ENCODE measurements at places on chromosomes 16 and 17.

DNA sequence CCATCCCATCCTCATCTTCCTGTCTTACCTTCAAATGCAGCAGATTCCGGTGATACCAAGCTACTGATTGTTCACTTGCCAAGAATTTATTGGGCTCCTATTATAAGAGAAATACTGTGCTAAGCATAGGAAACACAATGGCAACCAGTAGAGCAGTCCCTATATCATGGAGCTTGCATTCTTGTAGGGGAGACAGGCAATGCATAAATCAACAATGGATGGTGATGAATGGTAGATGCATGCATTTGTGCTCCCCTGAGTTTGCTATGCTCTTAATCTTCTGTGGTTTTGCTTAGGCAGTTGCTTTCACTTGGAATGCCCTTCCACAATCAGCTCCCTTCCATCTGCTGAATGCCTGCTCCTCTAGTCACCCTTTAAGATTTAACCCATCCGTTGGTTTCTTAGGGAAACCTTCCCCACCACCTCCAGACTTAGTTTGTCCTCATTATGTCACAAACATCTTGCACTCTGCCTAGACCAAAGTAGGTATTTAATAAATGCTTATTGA is 200.2 kb upstream of the TOX3 start:
- no peak for DNase-seq

DNA sequence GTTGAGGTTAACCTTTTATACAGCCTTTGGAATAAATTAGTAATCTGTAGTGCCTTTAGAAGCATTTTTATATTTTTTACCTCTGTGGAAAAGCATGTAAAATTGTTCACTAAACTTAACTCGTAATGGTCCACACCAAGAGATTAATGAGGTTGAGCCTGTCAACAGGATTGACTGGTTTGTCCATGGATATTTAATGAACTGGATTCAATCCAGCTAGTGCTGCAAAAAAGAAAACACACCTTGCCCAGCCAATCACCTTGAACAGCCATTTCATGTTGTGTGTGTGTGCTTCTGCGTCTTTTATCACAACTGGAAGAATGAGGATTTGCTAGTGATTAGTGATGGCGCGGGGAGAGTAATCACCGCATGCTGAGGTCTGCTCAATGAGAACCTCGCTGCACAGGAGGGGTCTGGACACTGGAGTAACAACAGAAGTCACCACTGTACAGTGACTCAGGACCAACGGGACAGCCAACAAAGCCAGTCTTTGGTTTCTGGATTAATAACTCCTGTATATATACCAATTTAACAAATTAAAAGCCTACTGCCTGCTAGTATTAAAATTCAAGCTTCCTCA is 33.7 kb downstream of the LITAFD start:
- DNase-seq: no peak

DNA sequence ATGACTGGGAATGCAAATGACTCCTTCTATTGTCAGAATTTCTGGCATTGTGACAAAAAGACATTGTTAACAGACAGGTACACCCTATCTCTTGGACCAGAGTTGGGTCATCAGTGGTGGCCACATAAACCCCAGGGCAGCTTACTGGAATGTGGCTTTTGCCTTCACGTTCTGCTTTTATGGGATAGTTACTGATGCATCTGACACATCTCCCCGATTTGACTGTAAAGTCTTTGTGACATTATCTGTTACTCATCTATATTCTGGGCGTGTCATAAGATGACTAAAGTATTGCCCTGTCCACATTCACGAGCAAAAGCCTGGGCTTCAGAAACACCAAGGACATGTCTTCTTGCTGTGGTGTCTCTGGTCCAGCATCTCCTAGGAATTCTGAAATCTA is 18.7 kb upstream of the AQP8 start:
- DNase-seq: no peak

GRCh38 chr16:22641131-22641628 is 130.5 kb downstream of the NPIPB5 start:
- DNase-seq: no peak

GRCh38 chr16:25626172-25626571 is 65.6 kb upstream of the HS3ST4 start:
- DNase-seq: no peak

GRCh38 chr17:4854111-4854681 is 21.1 kb downstream of the MINK1 start:
- no peak for DNase-seq

- DNase-seq: no peak
Observed at GRCh38 chr16:27759967-27760788, 210.2 kb downstream of the KATNIP start.

GRCh38 chr17:34556931-34557330 is 22.5 kb upstream of the TMEM132E start:
- DNase-seq: no peak

GRCh38 chr17:72829883-72830282 is 262.6 kb downstream of the SLC39A11 start:
- no peak for DNase-seq

DNA sequence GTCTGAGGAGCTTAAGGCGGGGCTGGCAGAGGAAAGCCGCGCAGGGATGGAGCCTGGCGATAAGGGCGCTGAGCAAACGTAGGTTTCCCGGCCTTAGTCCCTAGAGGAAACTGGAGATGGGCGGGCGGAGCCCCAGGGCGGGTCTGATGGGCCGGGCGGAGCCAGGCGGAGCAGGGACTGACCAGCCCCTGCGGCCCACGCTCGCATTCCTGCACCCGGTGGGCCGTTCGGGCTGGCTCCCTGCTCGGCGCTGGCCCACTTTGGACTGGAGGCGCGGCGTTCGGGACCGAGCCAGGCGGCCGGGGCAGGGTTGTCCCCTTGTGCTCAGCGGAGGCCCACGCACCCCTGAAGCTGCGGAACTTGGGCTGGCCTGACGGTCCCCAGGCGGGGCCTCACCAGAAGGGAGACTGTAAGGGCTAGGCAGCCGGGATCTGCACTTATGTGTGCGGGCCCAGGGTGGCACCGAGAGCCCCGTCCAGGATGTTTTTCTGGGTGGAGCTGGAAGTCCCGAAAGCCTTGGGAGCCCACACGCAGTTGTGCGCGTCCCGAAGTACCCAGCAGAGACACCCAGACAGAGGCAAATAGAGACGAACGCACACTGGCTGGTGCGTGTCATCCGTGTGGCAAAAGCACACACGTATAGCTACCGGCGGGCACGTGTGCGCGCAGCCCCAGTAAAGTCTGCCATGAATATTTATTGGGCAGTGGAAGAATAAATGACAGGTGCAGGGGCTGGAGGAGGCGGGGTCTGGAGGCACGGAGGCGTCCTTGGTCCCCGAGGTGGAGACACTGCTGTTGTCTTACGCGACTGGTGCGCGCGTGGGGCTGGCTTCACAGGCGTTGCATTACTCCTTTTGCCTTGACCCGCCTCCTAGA is 1.4 kb downstream of the PYDC1 start:
- no peak for DNase-seq
